NCI-H524 (cell line): ENCODE measurements at places on chromosomes 1 and 21.
A peak's percentile ranks its signal among the peaks of the same experiment; 100 is the strongest.

- DNase-seq = no peak
These were observed 174.8 kb downstream of the NTNG1 start for GRCh38 chr1:107315652-107316051.

GRCh38 chr1:150760013-150760412 is 5.6 kb downstream of the CTSS start:
- DNase-seq = no peak

GRCh38 chr1:208455821-208456220 is 211.6 kb upstream of the PLXNA2 start:
- DNase-seq = no peak

GRCh38 chr1:208714323-208714722 is 470.1 kb upstream of the PLXNA2 start:
- no peak for DNase-seq

DNA sequence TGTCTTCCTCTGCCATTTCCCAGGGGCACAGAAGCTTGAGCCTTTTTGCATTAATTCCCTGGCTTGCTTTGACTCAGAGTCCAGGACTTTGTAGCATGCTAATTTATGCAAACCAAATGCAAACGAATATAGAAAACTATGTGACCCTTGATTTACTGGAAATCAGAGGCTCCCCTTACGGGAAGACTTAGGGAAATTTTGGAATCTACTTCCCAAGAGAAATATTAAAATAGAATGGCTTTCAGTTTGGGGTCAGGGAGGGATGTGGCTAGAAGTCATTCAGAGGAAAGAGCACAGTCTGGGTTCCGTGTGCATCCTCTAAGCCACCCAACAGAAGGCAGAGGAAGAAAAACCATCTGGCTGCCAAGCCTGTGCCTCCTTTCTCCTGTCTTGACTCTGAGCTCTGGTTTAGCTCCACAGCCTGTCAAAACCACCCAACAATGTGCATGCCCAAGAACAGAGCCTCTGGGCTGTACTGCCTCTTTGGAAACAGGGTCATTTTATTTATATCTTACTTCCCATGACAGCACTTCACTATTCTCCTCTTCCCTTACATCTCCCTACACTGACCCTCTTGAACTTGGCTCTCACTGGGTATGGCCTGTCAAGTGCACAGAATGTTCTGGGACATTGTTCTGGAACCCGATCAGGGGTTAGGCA is 30.1 kb downstream of the ATF3 start:
- peak; percentile 11 for DNase-seq

DNA sequence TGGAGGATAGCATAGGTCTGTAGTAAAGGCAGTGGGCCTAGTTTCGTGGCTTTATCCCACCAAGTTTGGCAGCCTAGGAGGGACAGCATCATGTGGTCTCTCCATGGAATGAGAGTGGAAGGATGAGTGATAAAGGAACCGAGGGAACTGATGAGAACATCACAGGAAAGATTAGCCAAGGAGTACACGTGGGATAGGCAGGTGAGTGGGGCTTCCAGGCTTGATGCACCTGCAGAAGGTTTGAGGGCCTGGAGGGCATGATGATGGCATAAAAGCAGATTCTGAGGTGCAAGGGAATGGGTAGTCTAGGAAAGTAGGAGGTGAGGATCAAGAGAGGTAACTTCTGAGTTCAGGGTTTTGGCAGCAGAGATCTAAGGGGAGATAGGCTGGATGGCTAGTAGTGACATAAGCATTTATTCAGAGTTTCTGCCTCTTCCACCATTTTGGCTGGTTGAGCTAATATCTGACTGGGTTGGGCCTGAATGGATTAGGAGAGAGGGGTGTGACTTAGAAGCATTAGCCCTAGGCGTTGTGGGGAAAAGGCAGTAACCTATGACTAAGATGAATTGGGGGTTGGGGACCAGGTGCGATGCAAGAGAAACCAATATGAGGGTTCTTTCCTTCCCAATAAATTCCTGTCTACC is 9.1 kb downstream of the PTGFRN start:
- no peak for DNase-seq

DNA sequence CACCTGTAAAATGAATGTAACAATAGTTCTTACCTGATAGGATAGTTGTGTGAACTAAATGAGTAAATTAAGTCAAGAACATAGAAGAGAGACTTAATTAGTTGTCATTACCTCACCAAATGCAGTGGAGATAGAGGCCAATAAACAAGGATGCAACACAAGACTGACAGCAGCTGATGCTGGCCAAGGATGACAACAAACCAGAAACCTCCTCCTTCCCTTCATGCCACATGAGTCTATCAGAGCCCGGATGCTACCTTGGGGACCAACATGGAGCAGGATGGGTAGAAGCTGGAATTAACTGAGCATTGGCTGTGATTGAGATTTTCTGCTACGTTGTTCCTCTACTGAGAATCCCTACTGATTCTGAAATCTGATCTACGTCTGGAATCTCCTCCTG is 30.3 kb upstream of the USP1 start:
- DNase-seq = no peak

- no peak for DNase-seq
These were observed 36.3 kb downstream of the TCP10L start for GRCh38 chr21:32548978-32549377.

DNA sequence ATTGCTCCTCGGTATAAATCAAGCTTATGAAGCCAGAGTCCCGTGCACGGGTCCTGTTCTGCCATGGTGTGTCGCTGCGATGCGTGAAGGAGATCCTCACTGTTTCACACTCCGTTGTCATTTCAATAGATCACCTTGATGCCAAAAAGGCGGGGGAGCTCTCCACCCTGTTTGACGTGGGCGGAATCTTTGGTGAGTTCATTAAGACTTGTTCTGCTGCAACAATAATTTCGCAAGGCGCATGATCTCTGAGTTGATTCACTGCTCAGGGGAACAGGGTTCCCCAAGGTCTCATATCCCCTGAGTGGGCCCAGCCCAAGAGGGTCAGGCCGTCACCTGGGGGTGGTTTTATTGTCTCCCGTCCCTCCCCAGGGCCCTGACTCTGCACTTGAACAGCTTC is 50.0 kb downstream of the SLC37A1 start:
- DNase-seq = peak; percentile 51

GRCh38 chr1:175499595-175500382 is 243.6 kb downstream of the TNR start:
- no peak for DNase-seq

- peak; percentile 8 for DNase-seq
These were observed 83.8 kb downstream of the ZC3H11B start for GRCh38 chr1:219529116-219529515.
